Esophagus muscularis mucosa (tissue), 4 donors: ENCODE measurements at places on chromosomes 7 and 10. TPM values are rescaled to one million over a fixed set of nuclear protein-coding genes. Genes with fewer than 3 reads are reported as not detected.

GRCh38 chr7:110898516-110898915, 192.4 kb upstream of the LRRN3 start:
- DNase-seq = no peak

- DNase-seq = no peak
These were observed 5.4 kb upstream of the DMTF1 start for GRCh38 chr7:87146740-87147386.

DNA sequence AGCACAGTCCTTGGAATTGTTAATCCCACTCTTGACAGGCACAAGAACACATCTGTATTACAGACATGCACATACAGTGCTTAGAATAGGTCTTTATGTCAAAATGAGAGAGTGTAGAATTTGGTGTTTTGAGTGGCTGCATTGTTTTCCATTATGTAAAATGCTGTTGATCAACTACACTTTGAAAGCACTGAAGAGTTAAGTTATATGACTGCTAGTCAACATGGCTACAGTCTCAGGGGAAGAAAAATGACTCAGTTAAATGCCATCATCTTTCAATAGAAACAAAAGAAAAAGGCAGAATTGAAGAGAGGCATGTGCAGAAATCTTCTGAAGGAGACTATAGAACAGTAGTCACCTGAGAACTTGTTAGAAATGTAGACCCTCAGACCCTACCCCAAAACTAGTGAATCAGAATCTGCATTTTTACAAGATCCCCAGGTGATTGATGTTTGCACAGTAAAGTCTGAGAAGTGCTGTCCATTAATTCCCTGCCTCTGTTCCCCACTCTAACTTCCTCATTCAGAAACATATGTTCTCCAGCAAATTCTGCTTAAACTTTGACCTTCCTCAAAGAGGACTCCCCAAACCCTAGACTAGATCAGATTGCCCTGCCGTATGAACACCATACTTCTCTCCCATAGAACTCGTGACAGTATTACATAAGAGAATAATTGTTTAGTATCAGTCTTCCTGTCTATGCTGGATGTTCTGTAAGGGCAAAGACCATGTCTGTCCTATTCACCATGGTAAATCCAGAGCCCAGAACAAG, 16.0 kb downstream of the SND1 start:
- DNase-seq = no peak

DNA sequence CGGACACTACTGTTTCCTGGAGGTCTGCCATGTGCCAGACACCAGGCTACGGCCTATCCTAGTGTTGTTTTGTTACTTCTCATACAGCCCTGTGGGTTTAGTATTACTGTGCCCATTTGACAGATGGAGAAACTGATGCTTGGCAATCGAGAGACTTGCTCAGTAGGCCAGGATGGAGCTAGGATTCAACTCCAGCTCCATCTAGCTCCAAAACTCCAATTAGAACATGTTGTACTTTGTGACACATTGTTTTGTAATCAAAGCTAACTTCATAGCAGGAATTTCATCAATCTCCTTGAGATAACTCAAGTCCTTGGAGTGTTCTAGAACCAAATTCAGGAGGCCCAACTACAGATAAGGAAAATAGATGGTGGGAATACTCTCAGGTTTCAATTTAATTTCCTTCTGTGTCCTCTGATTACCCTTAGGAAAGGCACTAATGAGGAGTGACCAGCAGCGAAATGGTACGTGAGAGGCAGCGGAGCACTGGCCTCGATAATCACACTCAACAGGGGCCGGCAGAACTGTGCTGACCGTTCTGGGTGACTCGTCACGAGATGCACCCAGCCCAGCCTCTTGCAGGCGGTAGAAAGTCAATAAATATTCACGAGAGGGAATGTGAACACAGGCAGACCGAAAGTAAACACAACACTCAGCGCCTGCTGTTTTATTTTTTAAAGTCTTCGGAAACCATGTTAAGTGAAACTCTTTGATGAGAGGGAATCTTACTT, 269.6 kb upstream of the NEBL start:
- DNase-seq = no peak

GRCh38 chr7:129943352-129943751, 9.4 kb downstream of the UBE2H start:
- no peak for DNase-seq

DNA sequence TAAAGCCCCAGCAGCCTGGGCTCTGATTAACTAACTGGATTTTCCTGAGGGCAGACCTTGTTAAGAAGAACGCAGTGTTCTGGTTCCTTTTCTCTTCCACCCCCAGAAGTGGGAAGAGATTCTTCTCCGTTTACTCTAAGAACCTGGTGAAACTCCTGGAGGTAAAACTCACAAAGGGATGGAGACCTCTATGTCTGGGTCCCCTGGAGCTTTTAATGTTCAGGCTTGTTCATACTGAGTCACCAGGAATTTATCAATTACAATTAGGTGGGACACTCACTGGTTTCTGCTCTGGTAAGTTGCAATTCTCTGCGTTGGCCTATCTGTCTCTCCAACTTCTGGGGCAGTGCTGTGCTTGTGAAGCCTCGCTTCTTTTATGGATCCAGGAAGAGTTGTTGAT, 73.3 kb upstream of the CACNB2 start:
- DNase-seq = no peak

DNA sequence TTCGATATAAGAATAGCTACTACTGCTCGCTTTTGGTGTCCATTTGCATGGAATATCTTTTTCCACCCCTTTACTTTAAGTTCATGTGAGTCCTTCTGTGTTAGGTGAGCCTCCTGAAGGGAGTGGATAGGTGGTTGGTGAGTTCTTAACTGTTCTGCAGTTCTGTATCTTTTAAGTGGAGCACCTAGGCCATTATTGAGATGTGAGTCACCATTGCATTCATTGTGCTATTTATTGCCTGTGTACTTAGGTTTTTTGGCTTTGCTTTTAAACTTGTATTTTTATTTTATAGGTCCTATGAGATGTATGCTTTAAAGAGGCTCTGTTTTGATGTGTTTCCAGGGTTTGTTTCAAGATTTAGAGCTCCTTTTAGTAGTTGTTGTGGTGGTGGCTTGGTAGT, 1430.8 kb downstream of the REEP3 start:
- no peak for DNase-seq

- no peak for DNase-seq
These were observed 73.3 kb upstream of the CHCHD3 start for GRCh38 chr7:133155146-133155545.

DNA sequence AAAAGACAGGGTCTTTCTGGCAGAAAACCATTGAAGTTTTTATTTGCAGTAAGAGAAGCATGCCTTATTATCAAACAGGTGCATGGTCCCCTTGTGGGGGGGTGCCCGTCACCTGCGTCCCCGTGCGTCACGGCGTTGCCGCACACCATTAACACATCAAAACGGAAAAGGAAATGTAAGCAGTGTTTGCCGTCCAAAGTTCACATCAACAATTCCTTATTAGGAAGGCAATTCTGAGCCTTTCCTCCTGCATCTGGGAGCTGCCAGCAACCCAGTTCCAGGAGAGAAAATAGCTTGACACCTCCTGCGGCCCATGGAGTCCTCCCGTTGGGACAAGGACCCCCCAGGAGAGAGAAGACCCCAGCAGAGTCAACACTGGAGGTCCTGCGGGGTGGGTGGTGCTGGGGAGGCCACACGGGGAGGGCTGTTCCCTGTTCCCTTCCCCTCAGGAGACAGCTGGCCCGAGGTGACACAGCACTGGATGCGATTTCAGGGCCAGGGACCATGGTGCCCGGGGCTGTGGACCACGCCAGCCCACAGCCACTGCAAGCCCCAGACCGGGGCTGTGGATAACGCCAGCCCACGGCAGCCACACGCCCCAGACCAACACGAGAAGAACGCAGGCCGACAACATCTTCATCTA, 39.5 kb downstream of the DIP2C start:
- DNase-seq = no peak

DNA sequence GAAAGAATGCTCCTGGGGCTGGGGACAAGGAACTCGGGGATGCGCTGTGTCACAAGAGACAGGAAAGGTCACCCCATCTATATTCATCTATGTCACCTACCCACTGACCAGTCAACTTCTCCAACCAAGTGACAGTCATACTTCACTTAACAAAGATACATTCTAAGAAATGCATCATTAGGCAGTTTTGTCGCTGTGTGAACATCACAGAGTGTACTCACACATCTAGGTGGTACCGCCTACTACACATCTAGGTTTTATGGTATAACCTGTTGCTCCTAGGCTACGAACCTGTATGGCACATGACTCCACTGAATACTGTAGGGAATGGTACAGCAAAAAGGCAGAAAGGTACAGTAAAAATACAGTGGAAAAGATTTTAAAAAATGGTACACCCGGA, 3.8 kb upstream of the ADAM12 start:
- peak; percentile 55 for DNase-seq

GRCh38 chr7:28191751-28192150, 11.2 kb upstream of the JAZF1 start:
- DNase-seq = no peak

GRCh38 chr10:129756912-129757901, 206.9 kb downstream of the EBF3 start:
- DNase-seq = peak; percentile 92

DNA sequence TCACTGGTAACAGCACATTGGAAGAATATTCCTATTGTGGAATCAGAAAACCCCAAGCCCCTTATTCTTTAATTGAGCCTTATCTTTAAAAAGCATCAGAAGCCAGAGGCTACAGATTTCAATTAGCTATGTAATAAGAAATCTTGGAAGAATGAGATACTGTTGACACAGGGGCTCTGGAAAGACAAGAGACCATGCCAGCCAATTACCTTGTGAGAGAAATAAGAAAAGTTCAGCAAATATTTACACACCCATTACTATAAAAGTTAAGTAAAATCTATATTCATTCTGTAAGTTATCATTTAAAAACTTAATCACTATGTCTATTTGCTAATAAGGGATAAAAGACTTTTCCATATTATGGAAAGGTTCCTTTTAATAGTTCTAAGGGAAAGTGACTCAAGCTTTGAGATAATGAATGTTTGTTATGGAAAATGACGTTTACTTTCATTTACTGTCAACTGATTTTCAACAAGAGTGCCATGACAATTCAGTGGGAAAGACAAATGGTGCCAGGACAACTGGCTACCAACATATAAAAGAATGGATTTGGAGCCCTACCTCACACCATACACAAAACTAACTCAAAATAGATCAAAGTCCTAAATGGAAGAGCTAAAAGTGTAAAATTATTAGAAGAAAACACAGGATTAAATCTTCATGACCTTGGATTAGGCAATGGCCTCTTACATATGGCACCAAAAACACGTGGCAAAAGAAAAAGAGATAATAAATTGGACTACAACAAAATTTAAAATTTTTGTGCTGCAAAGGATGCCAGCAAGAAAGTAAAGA, 28.3 kb downstream of the ZFAND2A start:
- no peak for DNase-seq

DNA sequence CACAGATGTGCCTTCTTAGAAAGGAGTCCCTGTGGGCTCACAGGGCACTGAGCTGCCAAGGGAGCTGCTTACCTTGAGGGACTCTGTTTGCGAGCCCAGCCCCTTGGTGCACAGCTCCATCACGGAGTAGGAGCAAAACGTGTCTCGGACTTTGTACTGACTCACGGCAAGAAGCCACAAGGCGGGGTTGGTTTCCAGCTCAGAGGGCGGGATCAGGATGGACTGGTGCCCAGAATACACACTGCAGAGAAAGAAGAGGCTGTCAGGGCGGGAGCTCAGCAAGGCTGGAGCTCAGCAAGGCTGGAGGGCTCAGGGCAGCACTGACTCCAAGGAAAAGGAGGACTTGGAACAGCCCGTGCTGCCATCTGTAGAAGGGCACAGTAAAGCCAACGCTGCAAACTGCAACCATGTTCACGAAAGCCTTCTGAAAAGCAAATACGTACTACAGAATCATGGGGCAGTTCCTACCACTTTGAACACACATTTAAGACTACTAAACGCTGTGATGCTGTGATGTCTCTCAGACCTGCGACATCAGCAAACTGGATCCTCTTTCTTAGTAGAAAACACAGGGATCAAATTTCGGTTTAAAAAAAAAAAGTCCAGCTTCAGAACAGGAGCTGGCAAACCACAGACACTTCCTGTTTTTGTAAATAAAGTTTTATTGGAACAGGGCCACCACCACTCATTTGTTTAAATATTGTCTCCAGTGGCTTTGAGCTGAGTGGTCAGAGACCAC, 194.3 kb downstream of the ZMYND11 start:
- peak; percentile 96 for DNase-seq

DNA sequence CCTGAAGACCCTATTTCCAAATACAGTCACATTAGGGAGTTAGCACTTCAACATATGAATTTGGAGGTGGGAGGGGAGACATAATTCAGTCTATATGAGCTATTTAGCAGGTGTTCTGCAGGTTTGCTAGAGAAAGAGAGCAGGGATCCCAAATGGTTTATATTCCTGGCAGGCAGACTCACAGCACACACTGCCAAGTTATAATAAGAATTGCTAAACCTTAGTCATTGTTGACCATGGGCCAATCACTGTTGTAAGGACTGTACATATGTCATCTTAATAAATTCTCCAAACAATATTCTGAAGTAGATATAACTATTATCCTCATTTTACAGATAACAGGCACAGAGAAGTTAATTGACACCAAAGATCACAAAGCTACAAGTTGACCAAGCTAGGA, 1.5 kb upstream of the CCDC3 start:
- DNase-seq = no peak

DNA sequence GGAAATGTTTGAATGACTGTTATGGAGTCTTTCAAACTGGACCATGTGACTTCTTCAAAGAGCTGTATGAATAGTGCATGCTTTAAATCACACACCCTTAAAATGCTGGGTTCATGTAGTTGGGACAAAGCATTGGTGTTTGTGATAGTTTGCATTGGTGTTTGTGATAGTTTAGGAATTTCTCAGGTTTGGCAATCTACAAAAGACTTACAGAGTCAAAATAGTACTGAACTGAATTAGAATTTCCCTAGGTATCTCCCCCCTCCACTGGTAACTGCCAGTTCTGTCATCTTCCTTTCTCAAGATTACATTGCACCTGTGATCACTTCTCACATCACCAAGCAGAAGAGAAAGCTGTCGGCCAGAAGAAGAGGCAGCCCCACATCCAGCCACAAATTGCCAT, 261.1 kb downstream of the GATA3 start:
- DNase-seq = no peak

DNA sequence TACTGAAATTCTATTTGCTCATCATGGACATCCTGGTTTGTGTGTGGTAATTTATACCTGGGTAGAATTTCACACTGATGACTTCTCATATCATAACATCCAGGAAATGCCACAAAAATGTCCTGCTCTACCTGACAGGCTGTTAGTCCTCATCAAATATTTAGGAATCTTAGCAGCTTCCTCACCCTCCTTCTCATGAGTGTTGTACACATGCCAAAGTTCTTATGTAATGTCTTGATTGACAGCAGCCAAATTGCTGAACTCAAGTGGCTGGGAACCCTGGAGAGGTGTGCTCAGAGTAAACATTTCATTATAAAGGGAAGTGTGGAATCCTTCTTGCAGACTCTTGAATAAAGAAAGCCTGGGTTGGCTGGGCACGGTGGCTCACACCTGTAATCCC, 8.9 kb downstream of the EEPD1 start:
- DNase-seq = no peak

Gene SDHAF3
- 10.4 TPM for total RNA-seq

Gene WNT8B
- not detected for total RNA-seq

Gene PPP1R17
- not detected for total RNA-seq

Gene PFKP
- total RNA-seq = 118 TPM

Gene EFCAB10
- total RNA-seq = not detected

Gene FAM13C
- total RNA-seq = 46.1 TPM

Gene FEZF1
- total RNA-seq = not detected

Gene RTKN2
- 0.39 TPM for total RNA-seq

Gene COL17A1
- not detected for total RNA-seq

Gene COPS6
- 87.6 TPM for total RNA-seq
